A673 (cell line): ENCODE measurements at places on chromosomes 4 and X. TPM values are rescaled to one million over a fixed set of nuclear protein-coding genes. Genes with fewer than 3 reads are reported as not detected.

FANCB gene
- 16.8 and 17.4 TPM in 2 replicates for total RNA-seq

DNA sequence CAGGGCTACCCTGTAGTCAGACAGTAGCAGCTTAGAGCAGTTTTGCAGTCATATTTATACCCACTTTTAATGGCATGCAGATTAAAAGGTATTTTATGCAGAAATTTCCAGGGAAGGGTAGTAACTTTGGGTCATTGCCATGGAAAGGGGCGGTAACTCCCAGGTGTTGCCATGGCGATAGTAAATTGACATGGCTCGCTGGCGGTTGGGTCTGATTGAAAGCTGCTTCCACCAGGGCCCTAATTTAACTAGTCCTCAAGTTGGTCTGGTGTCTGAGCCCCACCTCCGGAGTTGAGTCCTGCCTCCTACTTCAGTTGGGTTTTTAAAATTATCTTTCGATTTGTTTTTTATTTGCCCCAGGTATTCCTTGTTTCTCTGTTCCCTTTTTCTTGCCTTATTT lies 70.1 kb downstream of the NAA11 start:
- no peak for DNase-seq
- H3K36me3 ChIP-seq = no peaks in the 10 kb centered on the region
- H3K4me1 ChIP-seq = no peaks in the 10 kb centered on the region
- no peak overlapping the region for H3K27ac ChIP-seq
- H3K4me3 ChIP-seq = no peak overlapping the region
- no peaks in the 10 kb centered on the region for H3K27me3 ChIP-seq

GRCh38 chr4:104906276-104906675 lies 240.4 kb upstream of the TET2 start:
- no peaks in the 10 kb centered on the region for H3K27me3 ChIP-seq
- no peaks in the 10 kb centered on the region for H3K36me3 ChIP-seq

DNA sequence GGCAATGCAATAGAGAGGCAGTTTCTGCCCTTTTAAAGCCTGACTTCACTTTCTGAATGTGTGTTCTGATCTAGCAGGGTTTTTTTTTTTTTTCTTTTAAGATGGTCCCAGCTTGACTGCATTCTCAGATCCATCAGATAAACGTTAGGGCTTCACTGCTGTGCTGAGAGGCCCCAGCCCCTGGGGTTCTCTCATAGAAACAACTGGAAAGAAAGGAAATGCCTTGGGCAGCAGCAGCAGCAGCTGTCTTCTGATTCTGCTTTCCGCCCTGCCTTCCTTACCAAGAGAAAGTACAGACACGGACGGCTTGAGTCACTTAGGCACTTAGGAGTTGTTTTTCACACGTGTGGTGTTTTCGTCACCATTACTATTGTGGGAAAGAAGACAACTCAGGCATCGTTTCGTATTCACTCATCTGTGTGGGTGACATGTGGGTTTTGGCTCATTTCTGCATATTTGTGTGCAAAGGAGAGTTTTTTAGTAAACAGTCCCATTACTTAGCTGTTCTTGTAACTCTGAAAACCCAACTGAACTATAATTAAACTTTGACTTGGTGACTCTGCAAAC lies 172.0 kb downstream of the PTTG2 start:
- DNase-seq = peak; percentile 36
- no peaks in the 10 kb centered on the region for H3K36me3 ChIP-seq
- H3K27ac ChIP-seq = no peak overlapping the region
- H3K4me3 ChIP-seq = no peak overlapping the region
- no peaks in the 10 kb centered on the region for H3K27me3 ChIP-seq

GRCh38 chrX:124548571-124548970 lies 202.2 kb downstream of the SH2D1A start:
- H3K27me3 ChIP-seq = no peaks in the 10 kb centered on the region
- H3K36me3 ChIP-seq = no peaks in the 10 kb centered on the region
- no peaks in the 10 kb centered on the region for H3K4me1 ChIP-seq
- peak; percentile 2 for DNase-seq

GRCh38 chr4:8400632-8401325 lies 39.7 kb downstream of the ACOX3 start:
- DNase-seq = peak; percentile 14
- H3K4me3 ChIP-seq = no peak overlapping the region
- no peaks in the 10 kb centered on the region for H3K27me3 ChIP-seq
- H3K27ac ChIP-seq = no peak overlapping the region
- no peaks in the 10 kb centered on the region for H3K36me3 ChIP-seq
